Breast epithelium (tissue), 4 donors: ENCODE measurements at places on chromosomes 3 and 15. TPM values are rescaled to one million over a fixed set of nuclear protein-coding genes. Genes with fewer than 3 reads are reported as not detected.

- H3K27ac ChIP-seq = peak overlapping the region; percentile 59
- H3K27me3 ChIP-seq = no peaks in the 10 kb centered on the region
- no peaks in the 10 kb centered on the region for H3K36me3 ChIP-seq
- no peak for DNase-seq
- H3K4me3 ChIP-seq = no peak overlapping the region
Observed at GRCh38 chr15:69088300-69088965, 72.0 kb upstream of the GLCE start.

- no peak for DNase-seq
- H3K27me3 ChIP-seq = no peaks in the 10 kb centered on the region
- no peaks in the 10 kb centered on the region for H3K4me1 ChIP-seq
- peak overlapping the region; percentile 23 for H3K27ac ChIP-seq
- no peaks in the 10 kb centered on the region for H3K36me3 ChIP-seq
Observed at GRCh38 chr3:64109438-64109837, 86.1 kb upstream of the PSMD6 start.

- DNase-seq = no peak
- H3K36me3 ChIP-seq = no peaks in the 10 kb centered on the region
- H3K4me3 ChIP-seq = no peak overlapping the region
- H3K4me1 ChIP-seq = no peaks in the 10 kb centered on the region
- peak overlapping the region; percentile 55 for H3K27ac ChIP-seq
Observed at GRCh38 chr15:62665449-62665848, 377.1 kb upstream of the TPM1 start.

DNA sequence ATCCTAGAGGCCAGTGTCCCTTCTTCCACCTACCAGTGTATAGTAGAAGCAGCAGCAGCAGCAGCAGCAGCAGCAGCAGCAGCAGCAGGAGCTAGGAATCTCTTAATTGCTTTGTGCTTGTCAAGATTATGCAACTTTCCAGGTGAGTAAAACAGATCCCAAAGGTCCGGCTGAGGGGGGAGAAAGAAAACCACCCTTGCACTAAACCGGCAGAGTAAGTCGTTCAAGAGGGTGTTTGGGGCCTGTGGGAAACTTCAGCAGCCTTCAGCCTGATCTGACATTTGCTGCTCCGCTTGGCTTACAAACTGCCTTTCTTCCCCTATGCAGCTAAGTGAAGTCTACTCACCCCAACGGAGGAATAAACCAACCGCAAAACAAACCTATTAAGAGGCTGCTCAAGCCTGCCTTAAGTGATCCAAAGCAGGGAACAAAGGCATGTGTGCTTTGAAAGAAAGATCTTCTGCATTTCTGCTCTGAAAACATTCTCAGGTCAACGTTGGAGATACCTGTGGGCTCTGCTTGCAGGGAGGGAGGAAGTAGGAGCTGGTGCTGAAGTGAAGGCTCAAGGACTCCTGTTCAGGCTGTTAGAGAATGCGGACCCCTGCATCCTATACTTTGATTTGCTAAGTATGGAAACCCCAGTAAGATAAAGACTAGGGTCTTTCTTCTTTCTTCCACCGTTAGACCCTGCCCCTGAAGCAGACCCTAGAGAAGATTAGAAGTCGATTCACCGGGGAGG lies 35.7 kb upstream of the DLG1 start:
- H3K4me3 ChIP-seq = no peak overlapping the region
- H3K4me1 ChIP-seq = no peaks in the 10 kb centered on the region
- no peak for DNase-seq
- no peaks in the 10 kb centered on the region for H3K36me3 ChIP-seq

DNA sequence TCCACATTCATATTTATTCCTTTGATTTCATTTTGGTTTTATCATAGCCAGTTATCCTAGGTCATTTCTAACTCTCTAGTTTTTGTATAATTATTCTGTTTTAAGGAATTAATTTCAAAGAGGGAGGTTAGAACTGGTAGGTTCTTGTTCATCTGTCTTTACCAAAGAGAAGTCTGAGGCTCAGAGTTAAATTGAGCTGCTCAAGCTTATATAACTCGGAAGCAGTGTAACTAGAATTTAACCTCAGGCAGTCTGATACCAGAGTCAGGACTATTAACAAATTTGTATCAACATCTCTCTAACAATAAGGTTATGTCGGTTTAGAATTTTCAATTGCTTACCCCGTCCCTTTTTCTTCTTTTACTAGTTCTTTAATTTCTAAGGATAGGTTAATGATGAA lies 84.1 kb downstream of the AKAP13 start:
- H3K36me3 ChIP-seq = no peaks in the 10 kb centered on the region
- H3K27me3 ChIP-seq = no peaks in the 10 kb centered on the region
- no peak for DNase-seq
- no peak overlapping the region for H3K4me3 ChIP-seq
- no peak overlapping the region for H3K27ac ChIP-seq

DNA sequence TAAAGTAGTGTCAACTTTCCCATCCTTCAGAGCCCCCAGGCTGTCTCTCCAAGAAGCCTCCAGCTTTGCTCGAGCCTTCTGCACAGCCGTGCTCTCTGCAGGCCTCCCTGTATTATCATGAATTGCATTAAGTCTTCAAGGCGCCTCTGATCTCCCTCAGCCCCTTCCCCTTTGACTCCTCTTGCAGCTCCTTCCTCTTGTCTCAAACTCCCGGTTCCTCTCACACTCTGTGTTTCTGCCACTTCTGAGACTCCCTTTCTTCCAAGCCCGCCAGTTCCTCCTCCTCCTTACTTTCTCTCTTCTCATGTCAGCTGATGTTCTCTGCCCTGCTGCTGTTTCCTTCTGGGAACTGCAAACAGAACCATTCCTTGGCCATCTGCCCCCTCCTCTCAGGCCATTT lies 418.8 kb downstream of the EPHB1 start:
- no peaks in the 10 kb centered on the region for H3K27me3 ChIP-seq
- H3K4me3 ChIP-seq = no peak overlapping the region
- H3K27ac ChIP-seq = no peak overlapping the region
- H3K4me1 ChIP-seq = no peaks in the 10 kb centered on the region

Gene CCDC80
- 42.0 TPM for total RNA-seq

Gene NEK11
- total RNA-seq = 7.4 TPM

- no peak for DNase-seq
- H3K4me3 ChIP-seq = no peak overlapping the region
- H3K36me3 ChIP-seq = no peaks in the 10 kb centered on the region
- H3K4me1 ChIP-seq = no peaks in the 10 kb centered on the region
Observed at GRCh38 chr3:46314517-46314916, 39.4 kb upstream of the CCR2 start.

- no peaks in the 10 kb centered on the region for H3K4me1 ChIP-seq
- H3K27ac ChIP-seq = no peak overlapping the region
- H3K27me3 ChIP-seq = no peaks in the 10 kb centered on the region
- H3K36me3 ChIP-seq = no peaks in the 10 kb centered on the region
Observed at GRCh38 chr3:59675495-59675894, 625.7 kb upstream of the CFAP20DC start.

Gene WDR93
- 1.0 TPM for total RNA-seq

Gene BOC
- 56.6 TPM for total RNA-seq

Gene POLQ
- 0.64 TPM for total RNA-seq

DNA sequence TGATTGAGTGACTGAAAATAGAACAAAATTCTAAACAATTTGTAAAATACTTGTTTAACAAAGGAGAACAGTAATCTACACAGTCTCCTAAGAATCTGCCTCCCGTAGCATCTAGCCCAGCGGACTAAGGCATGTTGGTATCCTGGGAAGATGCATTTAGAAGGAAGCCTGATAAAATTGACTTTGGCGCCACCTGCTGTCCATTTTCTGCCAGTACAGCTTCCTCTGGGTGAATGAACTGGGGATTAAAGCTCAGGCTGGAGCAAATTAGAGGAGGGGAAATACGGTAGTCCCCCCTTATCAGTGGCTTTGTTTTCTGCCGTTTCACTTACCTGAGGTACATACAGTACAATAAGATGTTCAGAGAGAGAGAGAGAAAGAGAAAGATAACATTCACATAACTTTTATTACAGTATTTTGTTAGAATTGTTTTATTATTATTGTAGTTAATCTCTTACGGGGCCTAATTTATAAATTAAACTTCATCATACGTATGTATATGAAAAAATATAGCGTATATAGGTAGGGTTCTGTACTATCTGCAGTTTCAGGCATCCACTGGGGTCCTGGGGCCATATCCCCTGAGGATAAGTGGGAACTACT lies 191.6 kb downstream of the GAP43 start:
- no peaks in the 10 kb centered on the region for H3K27me3 ChIP-seq
- H3K4me3 ChIP-seq = no peak overlapping the region
- peak; percentile 47 for DNase-seq
- H3K4me1 ChIP-seq = no peaks in the 10 kb centered on the region

DNA sequence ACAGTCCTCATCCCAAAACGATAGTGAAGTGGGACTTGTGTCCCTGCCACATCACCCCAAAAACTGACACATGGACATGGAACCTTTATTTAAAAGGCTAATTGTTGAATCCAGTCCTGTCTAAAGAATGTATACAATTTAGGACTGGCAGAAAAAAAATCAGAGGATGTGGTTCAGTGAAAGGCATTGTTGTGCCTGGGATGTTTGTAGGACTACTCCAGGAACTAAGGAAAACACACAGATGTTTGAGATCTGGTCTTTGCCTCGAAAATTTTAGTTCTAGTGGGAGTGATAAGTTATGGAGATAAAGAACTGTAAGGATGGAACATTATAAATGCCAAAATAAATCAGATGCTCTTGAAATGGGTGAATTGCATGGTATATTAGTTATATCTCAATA lies 27.2 kb downstream of the VGLL4 start:
- H3K4me1 ChIP-seq = peaks cover 33% of the 10 kb centered on the region
- no peaks in the 10 kb centered on the region for H3K36me3 ChIP-seq
- no peaks in the 10 kb centered on the region for H3K27me3 ChIP-seq
- DNase-seq = no peak

GRCh38 chr15:35738370-35738769 lies 192.4 kb upstream of the DPH6 start:
- DNase-seq = no peak
- H3K4me3 ChIP-seq = no peak overlapping the region
- H3K36me3 ChIP-seq = no peaks in the 10 kb centered on the region
- H3K27ac ChIP-seq = no peak overlapping the region
- H3K27me3 ChIP-seq = no peaks in the 10 kb centered on the region

DNA sequence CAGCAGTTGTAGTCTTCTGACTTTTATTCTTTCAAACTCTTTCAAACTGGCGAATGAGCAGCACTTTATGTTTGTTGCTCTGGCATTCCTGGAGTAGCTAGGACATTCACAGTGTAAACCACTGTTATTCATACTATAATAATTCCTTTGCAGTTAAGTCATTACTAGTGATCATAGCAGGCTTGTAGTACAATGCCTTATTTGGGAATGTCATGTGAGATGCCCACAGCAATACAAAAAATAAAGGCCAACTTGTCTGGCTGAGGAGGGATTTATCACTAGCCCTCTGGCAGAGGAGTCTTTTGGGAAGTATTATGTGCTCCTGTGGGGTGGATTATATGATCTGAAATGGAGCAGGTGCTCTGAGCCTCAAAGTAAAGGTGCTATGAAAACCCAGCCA lies 197.2 kb downstream of the VGLL3 start:
- H3K4me1 ChIP-seq = no peaks in the 10 kb centered on the region
- H3K27ac ChIP-seq = peak overlapping the region; percentile 72
- no peaks in the 10 kb centered on the region for H3K27me3 ChIP-seq
- H3K36me3 ChIP-seq = no peaks in the 10 kb centered on the region
- no peak overlapping the region for H3K4me3 ChIP-seq
- DNase-seq = peak; percentile 32

DNA sequence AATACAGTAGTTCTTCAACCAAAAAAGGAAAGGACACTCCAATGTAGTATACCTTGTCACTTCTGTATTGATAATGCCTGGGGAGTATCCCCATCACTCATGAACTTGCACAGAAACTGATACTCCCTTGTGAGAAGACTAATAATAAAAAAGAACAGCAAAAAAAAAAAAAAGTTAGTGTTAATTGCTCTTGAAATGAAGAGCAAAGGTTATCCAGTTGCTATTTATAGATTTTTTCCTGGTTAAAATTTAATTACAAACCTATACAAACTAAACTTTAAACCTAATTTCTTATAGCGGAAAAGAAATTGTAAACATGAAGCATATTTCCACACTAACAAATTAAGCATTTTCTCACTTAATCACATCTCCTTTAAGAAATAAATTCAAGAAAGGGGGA lies 6.7 kb downstream of the PLOD2 start:
- H3K27ac ChIP-seq = no peak overlapping the region
- no peaks in the 10 kb centered on the region for H3K4me1 ChIP-seq
- H3K27me3 ChIP-seq = no peaks in the 10 kb centered on the region
- H3K36me3 ChIP-seq = no peaks in the 10 kb centered on the region
- no peak overlapping the region for H3K4me3 ChIP-seq
- DNase-seq = no peak

- H3K4me1 ChIP-seq = no peaks in the 10 kb centered on the region
- H3K27me3 ChIP-seq = no peaks in the 10 kb centered on the region
- H3K36me3 ChIP-seq = no peaks in the 10 kb centered on the region
- H3K27ac ChIP-seq = peak overlapping the region; percentile 6
- no peak for DNase-seq
- no peak overlapping the region for H3K4me3 ChIP-seq
Observed at GRCh38 chr3:64612916-64613526, 74.8 kb downstream of the ADAMTS9 start.

Gene FHIT
- total RNA-seq = 17.7 TPM

- no peaks in the 10 kb centered on the region for H3K36me3 ChIP-seq
- DNase-seq = no peak
- no peaks in the 10 kb centered on the region for H3K27me3 ChIP-seq
- H3K4me1 ChIP-seq = no peaks in the 10 kb centered on the region
- H3K27ac ChIP-seq = no peak overlapping the region
- H3K4me3 ChIP-seq = no peak overlapping the region
Observed at GRCh38 chr15:89976246-89976600, 24.9 kb upstream of the ZNF710 start.

Gene LRIG1
- 66.1 TPM for total RNA-seq

DNA sequence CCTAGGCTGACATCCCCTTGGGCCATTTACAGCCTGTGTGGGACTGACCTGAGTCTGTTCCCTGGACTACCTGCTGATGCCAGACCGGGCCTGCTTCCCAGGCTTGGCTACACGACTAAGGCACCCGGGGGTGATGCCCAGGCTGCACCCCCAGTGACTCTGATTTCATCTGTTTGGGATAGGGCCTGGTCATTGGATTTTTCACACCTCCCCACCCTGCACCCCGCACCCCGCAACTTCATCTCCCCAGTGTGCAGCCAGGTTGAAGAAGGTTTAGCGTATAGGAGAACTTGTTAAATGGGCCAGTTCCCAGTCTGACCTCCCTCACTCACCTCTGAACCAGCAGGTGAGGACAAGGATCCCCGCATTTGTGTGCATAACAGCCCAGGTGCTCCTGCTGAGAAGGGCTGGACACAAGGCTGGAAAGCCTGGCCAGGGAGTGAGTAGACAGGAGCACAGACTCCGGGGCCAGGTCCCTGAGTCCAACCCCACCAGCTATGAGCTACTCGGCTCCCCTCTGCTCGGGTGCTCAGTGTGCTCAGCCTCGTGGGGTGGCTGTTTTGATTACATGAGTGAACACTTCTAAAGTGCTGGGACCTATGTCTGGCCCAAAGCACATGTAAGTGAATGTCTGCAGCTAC lies 18.5 kb downstream of the SLC6A20 start:
- H3K4me3 ChIP-seq = no peak overlapping the region
- no peaks in the 10 kb centered on the region for H3K4me1 ChIP-seq
- H3K27ac ChIP-seq = no peak overlapping the region
